ENCODE measurements at places on chromosomes 1 and 21.

DNA sequence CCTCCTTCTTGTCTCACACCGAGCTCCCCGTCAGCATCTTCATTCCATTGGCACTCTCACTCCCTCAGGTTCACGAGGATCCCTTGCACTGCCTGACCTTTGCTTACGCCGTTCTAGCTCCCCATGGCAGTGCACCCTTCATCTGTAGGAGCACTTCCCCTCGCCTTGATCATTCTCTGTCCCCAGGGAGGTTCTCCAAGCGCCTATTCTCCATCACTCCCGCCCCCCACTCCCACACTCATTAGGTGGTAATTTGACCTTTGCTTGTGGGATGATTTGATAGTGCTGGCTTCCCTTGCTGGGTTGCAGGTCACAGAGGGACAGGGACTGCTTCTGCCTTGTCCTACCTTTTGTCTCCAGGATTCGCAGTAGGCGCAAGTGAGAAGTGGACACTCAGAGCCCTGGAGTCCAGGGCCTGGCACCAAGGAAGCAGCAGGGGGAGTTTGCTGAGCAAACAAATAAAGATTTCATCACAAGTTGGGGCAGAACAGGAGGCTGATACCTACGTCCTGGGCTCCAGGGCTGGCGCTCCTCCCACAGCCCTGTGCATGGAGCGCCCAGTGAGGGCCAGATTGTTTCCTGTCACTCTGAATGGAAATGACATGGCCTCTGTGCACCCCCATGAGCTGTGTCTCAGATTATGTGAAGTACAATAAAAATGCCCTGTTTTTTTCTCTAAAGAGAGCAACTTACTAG, 82.0 kb upstream of the RUNX3 start:
- DNase-seq: no peak

- DNase-seq: no peak
Observed at GRCh38 chr1:1153874-1154273, 19.8 kb upstream of the TTLL10 start.

DNA sequence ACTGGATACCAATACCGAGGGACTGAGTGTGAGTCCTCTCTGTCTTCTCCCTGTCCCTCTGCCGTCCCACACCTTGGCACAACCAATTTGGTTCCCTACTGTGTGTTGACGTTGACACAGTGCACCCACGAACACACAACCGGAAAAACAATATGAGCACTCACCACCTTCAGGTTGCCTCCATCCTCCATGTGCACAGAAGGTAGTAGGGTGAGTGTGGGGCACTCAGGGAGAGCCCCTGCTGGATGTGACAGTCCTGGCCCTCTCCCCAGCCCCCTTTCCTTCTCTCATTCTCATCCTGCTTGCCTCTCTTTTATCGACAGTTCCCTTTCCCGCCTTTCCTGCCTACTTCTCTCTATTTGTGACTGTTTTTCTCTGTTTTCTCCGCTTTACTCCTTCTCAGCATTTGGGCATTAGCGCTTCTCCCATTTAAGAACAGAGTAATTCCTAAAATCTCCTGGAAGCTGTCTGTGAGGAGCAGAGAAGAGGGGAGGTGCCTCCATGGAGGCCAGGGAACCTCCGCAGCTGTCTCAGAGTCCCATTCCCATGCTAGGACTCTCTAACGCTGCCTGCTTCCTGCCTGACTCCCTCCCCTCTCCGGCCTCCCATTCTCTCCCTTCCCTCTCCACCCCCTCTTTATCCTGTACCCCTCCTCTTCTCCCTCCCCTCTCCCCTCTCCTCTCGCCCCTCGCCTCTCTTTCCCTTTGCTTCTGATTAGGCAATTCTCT, 16.4 kb downstream of the CADM3 start:
- DNase-seq: no peak

DNA sequence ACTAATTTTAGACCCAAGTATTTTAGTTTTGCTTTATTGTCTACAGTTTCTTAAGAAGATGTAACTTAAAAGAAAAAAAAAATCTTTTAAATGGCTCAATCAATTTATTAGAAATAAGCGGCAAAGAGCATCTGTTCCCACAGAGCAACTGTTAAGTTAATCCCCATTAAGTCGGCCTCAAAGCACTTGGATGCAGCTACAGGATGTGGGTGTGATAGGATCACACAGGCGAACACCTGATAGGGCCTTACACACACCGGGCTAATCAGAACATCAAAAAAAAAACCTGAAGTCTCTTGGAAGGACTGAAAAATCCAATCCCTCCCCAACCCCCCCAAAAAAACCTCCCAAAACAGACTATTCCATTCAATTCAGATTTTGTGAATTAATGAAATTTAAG, 23.0 kb downstream of the APP start:
- DNase-seq: no peak

GRCh38 chr1:199549421-199549820, 478.1 kb upstream of the NR5A2 start:
- DNase-seq: no peak
